Fibroblast of the aortic adventitia (primary cell): ENCODE measurements at places on chromosomes 11 and 22. TPM values are rescaled to one million over a fixed set of nuclear protein-coding genes. Genes with fewer than 3 reads are reported as not detected.

Gene EHD1
- 68.1 and 113 TPM in 2 replicates for total RNA-seq

Gene SESN3
- total RNA-seq: 48.8 and 74.2 TPM in 2 replicates

Gene CXCR5
- total RNA-seq: not detected in 2 replicates

Gene SLC22A25
- total RNA-seq: not detected in 2 replicates

Gene TRIM48
- total RNA-seq: not detected in 2 replicates

Gene LARGE1
- total RNA-seq: 15.0 and 124 TPM in 2 replicates
